ENCODE measurements at places on chromosomes 12 and 14.

DNA sequence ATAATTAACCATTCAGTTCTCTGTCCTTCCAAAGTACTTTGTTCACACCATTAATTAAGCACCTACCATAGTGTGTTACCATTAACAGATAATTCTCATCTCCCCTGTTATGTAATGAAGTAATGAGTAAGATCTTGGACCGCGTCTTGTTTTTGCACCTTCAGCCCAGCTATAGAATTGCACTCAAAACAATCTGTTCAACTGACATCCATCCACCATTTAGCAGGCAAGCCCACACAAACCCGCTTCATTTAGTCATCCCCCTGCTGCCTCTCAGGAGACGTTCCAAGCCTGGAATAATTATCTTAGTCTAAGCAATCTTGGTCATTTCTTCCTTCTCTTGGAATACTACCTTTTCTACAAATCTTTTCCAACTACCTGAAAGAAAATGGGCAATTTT, 74.4 kb downstream of the DUSP16 start:
- H3K4me1 ChIP-seq: no peaks in the 10 kb centered on the region
- H3K36me3 ChIP-seq: peaks cover 8% of the 10 kb centered on the region
- no peaks in the 10 kb centered on the region for H3K27me3 ChIP-seq
- DNase-seq: no peak
- no peak overlapping the region for H3K4me3 ChIP-seq
- no peak overlapping the region for H3K27ac ChIP-seq

GRCh38 chr14:50062438-50063085, 53.8 kb downstream of the VCPKMT start:
- H3K36me3 ChIP-seq: no peaks in the 10 kb centered on the region
- H3K4me3 ChIP-seq: no peak overlapping the region
- no peaks in the 10 kb centered on the region for H3K27me3 ChIP-seq
- DNase-seq: no peak
- no peak overlapping the region for H3K27ac ChIP-seq

DNA sequence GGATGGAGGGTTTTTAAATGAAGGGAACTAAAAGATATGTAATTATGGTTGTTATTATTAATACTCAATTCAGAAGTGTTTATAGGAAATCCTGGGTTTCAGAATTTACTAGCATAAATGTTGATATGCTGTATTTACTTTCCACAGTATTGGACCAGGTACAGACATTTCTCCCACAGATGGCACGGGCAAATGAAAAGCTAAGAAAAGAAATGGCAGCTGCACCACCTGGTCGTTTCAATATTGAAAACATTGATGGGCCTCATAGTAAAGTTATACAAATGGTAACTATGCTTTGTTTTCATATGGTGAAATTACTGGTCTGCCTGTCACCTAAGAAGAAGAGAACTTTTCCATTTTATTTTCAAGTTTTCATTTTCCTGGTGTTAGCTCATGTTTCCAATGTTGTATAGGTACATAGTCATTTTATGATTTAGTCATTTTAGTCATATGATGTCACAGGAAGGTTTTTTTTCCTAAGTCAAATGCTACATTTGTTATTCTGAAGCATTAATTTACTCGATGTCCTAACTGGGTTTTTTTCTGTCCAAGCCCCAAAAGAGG, 5.5 kb downstream of the NOPCHAP1 start:
- DNase-seq: no peak
- H3K4me1 ChIP-seq: no peaks in the 10 kb centered on the region
- no peak overlapping the region for H3K4me3 ChIP-seq
- no peak overlapping the region for H3K27ac ChIP-seq

GRCh38 chr12:14970473-14970872, 2.4 kb upstream of the PDE6H start:
- no peak for DNase-seq
- no peaks in the 10 kb centered on the region for H3K27me3 ChIP-seq
- no peaks in the 10 kb centered on the region for H3K4me1 ChIP-seq
- no peaks in the 10 kb centered on the region for H3K36me3 ChIP-seq
- no peak overlapping the region for H3K4me3 ChIP-seq
- no peak overlapping the region for H3K27ac ChIP-seq

- H3K36me3 ChIP-seq: no peaks in the 10 kb centered on the region
- no peaks in the 10 kb centered on the region for H3K27me3 ChIP-seq
- no peak overlapping the region for H3K27ac ChIP-seq
- peaks cover 21% of the 10 kb centered on the region for H3K4me1 ChIP-seq
- no peak overlapping the region for H3K4me3 ChIP-seq
Measured at GRCh38 chr12:131279281-131279921, 325.7 kb downstream of the ADGRD1 start.

DNA sequence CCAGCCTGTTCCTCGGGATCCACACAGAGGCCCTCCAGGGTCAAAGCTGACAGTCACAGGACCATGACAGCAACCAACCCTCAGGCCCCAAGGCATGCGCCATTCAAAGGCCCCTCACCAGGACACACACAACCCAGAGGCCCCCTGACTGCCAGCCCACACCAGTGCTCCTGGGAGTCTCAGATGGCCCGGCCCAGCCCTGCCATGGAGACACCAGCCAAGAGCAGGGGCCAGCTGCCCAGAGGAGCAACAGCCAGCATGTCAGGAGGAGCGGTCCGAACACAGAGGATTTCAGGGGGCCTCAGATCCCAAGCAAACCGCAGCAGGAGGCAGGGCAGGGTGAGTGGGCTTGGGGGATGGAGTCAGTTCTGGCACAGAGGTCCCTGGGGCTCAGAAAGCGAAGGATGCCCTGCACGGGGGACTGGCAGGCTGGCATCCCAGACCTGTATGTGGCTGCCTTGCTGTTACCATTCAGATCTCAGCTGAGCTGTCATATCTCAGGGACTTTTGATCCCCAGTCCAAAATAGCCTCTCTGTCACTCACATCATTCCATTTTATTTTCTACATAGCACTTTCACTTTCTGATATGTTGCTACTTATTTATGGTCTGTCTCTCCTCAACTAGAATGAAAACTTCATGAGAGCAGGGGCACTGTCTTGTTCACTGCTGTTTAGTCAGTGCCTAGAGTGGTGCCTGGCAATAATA, 4.8 kb downstream of the TMEM229B start:
- DNase-seq: no peak
- peaks cover 20% of the 10 kb centered on the region for H3K4me1 ChIP-seq
- H3K27me3 ChIP-seq: no peaks in the 10 kb centered on the region
- H3K36me3 ChIP-seq: peaks cover 28% of the 10 kb centered on the region

DNA sequence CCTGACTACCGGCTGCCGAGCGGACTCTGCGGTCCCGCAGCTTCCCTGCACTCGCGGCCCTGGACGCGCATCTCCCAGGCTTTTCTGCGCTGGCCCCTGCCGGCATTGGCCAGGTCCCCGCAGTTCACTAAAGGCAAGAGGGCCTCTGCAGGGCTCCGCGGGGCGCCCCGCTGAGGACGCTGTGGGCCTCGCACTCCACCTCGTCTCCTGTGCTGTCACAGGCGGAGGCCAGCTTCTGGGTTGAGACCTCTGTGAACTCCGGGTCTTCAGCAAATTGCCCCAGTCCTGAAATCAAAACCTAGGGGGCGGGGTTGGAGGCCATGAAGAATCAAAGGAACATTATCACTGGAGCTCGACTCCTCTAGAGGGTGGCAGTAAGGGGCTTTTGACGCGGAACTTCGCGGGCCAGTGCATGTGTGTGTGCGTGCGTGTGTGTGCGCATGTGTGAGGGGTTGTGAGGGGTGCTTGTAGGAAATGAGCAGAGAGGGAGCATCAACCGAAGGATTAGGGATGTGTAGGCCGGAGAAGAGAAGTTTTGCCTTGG, 68.5 kb upstream of the CAPRIN2 start:
- peaks cover 17% of the 10 kb centered on the region for H3K4me1 ChIP-seq
- peak overlapping the region; percentile 70 for H3K27ac ChIP-seq
- peak overlapping the region; percentile 44 for H3K4me3 ChIP-seq
- no peaks in the 10 kb centered on the region for H3K36me3 ChIP-seq
- H3K27me3 ChIP-seq: no peaks in the 10 kb centered on the region
- DNase-seq: peak; percentile 59

- no peak overlapping the region for H3K27ac ChIP-seq
- no peaks in the 10 kb centered on the region for H3K36me3 ChIP-seq
- no peaks in the 10 kb centered on the region for H3K27me3 ChIP-seq
- H3K4me1 ChIP-seq: no peaks in the 10 kb centered on the region
Measured at GRCh38 chr12:83850531-83850930, 1062.1 kb downstream of the SLC6A15 start.
